ENCODE measurements at places on chromosomes 3 and 15. TPM values are rescaled to one million over a fixed set of nuclear protein-coding genes. Genes with fewer than 3 reads are reported as not detected.
A peak's percentile ranks its signal among the peaks of the same experiment; 100 is the strongest.

KNG1 gene
- not detected for total RNA-seq

- DNase-seq, result no peak
Observed at GRCh38 chr3:50010959-50011358, 71.0 kb downstream of the RBM6 start.

TUSC7 gene
- total RNA-seq, result not detected

- DNase-seq, result no peak
Observed at GRCh38 chr15:29126821-29127461, 142.7 kb downstream of the NSMCE3 start.

GRCh38 chr3:55876560-55876959 is 389.5 kb upstream of the WNT5A start:
- DNase-seq, result no peak

C3orf22 gene
- total RNA-seq, result not detected

GRCh38 chr15:92958105-92958504 is 58.0 kb downstream of the CHD2 start:
- DNase-seq, result no peak

DNA sequence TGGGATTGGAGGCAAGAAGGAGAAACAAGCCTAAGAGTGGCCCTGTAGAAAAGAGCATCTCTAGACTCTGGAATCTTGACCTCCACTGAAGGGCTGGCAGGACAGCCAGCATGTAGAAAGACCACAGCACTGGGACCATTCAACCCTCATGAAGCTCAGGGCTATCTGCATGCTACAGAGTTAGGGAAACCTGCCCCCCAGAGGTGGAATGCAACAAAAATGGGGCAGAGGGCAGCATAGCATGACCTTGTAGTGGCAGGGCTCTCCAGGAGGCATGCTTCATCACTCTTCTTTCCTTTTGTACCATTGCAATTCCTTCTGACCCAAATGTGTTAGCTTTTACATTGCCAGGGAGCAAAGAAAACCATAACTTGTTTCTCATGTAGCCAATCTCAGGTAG is 445.4 kb downstream of the EPHB1 start:
- no peak for DNase-seq

DNA sequence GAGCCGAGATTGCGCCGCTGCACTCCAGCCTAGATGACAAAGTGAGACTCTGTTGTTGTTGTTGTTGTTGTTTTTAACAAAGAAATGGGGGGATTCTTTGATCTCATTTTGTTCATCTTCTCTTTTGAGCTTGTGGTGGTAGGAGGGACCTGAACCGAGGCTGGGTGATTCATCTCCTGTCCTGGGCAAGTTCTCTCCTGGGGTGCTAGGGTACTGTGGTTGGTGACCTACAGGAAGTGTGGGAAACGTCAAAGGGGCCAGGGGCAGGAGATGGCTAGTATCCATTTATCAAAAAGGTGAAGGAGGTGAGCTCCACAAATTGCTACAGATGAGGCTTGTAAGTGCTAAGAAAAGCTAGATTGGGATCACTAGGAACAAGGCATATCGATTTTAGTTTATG is 14.3 kb downstream of the PPCDC start:
- DNase-seq, result no peak

RARRES1 gene
- total RNA-seq, result 0.43 TPM

DNA sequence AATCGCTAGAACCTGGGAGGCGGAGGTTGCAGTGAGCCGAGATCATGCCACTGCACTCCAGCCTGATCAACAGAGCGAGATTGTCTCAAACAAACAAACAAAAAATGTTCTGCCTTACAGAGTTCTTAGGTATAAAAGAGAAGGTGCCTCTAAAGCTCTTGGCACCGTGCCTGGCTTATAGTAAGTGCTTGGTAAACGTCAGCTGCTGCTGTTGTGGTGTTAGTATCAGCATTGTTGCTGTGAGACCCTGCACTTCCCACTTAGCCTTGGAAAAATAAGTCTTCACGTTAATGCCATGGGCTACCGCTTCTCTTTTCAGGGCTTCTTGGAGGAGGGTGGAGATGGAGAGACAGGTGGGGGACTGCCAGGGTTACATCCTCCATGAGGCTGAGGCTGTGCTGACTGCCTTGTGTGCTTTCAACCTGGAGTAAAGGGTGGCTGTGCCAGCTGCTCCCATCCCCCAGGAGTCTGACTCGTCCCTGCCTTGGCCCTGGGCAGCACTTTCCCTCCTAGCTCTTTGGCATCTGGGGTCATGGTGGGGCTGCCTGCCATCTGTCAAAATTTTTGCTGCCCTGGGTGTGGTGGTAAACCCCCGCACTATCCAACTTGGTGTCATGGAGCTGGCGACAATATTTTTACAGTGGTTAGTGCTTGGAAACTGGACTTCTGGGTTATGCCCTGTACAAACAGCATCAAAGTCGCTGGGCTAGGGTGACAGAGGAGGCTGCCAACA is 17.8 kb downstream of the FLNB start:
- peak; percentile 71 for DNase-seq

- DNase-seq, result no peak
Observed at GRCh38 chr3:190737446-190737845, 125.0 kb downstream of the GMNC start.

DNA sequence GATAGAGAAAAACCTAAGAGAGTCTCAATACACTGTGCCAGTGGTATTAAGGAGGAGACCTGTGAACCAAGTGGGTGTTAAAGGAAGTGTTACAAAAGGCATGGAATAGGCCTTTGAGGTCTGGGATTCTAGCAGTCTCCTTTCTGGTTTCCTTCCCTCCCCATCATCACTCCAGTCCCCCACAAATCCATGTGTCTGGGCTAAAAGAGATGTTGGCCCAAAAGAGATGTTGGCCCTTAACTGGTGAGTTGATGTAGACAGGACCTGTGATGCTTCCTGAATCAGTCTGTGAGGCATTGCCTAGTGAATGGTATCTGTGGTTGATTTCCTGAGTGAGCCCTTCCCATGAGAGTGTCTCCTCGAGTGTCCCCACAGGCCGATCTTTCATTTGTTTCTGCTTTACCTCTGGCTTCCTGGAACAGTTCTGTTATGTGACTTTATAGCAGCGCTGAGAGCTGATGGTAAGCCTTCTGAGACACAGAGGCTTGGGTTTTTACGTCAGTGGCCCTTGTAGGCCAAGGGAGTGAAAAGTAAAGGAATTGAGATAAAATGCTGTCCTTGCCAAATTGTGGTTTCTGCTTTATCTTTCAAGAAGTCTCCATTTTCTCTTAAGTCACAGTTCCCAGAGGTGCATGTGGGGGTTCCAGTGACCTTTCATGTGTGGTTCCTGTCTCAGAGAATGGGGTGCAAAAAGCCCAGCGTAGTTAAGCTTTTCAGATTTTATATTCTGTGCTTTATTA is 87.8 kb downstream of the KLHL25 start:
- DNase-seq, result peak; percentile 77
